Fibroblast of skin of scalp (primary cell): ENCODE measurements at places on chromosomes 4 and X.
A peak's percentile ranks its signal among the peaks of the same experiment; 100 is the strongest.

GRCh38 chr4:134627366-134627765 lies 425.8 kb upstream of the PABPC4L start:
- no peak for DNase-seq

DNA sequence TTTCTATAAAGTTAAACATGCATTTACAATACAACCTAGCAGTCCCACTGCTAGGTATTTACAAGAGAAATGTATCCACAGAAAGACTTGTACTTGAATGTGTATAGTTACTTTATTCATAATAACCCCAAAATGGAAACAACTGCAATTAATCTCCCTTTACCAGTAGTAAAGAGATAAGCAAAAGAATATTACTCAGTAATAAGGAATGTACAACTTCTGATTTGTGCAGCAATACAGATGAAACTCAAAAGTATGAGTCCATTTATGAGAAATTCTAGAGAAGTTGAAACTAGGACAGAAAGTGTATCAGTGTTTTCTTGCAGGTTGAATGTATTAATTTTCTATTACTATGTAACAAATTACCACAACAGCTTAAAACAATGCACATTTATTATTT lies 15.2 kb downstream of the USP53 start:
- peak; percentile 11 for DNase-seq

GRCh38 chrX:9983846-9984245 lies 16.7 kb downstream of the CLDN34 start:
- no peak for DNase-seq

DNA sequence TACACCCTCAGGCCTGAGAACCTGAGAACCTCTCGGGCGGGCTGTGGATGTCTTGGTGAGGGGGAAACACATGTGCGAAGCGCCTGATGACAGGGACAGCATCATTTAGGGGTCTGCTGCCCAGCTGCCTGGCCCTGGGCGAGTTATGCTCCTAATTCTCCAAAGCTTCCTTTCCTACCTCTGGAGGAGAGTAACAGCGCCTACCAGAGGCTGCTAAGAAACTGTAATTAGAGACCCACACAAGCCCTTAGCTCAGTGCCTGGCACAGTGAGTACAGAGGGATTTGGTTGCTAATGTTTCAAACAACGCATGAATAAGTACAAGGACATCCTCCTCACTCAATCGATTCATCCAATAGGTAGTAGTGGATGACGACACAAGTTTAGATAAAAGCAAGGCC lies 40.4 kb downstream of the BCOR start:
- no peak for DNase-seq

DNA sequence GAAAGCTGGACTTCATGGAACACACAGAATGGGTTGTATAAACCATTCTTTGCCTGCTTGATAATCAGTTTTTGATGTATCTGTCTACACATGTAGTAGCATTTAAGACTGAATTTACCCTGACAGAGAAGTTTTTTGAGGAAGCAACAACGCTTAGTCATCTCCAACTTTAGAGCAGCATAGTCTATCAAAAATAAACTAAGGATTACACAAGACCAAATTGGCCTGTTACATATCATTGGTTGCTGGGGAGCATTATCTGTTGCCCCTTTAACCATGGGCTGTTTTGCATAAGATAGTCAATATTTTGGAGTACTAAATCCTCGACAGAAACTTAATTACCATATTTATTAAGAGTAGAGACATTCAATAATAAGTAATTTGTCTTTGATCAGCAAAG lies 347.4 kb downstream of the FAM47B start:
- no peak for DNase-seq

DNA sequence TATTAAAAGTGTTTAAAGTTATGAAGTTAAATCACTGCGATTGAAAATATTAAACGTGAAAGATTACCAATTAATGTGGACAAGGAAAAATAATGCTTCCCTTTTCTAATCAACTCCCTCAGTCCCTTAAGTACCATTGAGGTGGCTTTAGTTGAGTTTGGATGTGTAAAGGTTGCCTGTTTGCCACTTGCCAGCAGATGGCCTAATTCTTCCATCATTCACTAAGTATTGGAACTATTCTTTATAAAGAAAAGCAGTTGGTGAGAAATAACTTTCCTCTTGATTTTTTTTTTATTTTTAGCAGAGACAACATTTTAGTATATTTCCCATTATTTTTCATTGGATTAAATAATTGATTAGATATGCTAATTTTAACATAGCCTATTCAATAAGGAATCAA lies 295.9 kb upstream of the TACR3 start:
- no peak for DNase-seq
